Breast epithelium (tissue), 4 donors: ENCODE measurements at places on chromosomes 16 and 17. TPM values are rescaled to one million over a fixed set of nuclear protein-coding genes. Genes with fewer than 3 reads are reported as not detected.

DNA sequence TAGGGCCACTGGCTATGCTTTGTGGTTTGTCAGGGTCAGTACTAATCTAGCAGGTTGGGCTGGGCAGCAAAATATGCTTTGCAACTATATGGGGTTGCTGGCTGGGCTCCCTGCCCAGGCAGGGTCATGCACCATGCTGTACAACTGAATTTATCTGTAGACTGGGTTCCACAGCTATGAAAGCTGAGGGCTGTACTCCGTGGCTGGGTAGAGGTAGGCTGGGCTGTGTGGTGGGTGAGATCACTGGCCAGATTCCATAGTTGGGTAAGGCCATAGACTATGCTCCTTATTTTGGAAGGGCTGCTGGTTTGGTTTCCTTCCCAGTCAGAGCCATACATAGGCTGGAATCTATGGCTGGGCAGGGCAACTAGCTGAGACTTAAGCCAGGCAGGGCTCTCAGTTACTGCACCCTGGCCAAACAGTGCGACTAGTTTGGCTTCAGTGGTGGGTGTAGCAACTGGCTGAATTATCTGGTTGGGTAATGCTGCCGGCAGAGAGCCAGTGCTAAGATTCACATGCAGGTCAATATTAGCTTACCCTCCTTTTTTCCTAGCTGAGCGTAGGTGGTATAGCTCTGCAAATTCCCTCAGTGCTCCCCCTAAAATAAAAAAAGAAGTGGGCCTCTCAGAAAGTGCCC is 769.1 kb upstream of the CDH8 start:
- no peak for DNase-seq

DNA sequence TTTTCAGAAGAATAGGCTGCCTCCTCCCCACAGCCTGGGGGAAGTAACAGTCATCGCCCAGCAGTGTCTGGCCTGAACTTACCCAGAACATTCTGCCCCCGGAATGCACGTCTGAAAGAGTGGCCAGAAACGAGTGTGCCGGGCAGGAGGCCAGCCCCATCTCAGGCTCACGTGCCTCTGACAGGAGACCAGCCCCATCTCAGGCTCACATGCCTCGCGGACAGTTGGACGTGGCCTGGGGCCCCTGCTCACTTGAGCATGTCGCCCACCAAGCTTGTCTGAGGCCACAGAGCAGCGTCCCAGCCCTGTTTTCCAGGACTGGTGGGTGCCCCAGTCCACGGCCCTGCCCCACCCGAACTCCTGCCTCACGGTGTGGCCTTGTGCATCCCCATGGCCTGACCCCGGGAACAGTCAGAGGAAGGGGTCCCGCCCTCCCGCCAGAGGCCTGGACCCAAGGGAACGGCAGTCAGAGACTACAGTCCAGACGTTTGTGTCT is 16.3 kb upstream of the CDH15 start:
- DNase-seq, result peak; percentile 55

- no peak for DNase-seq
Observed at GRCh38 chr17:72654706-72655105, 437.8 kb downstream of the SLC39A11 start.

APOBR gene
- 0.66 TPM for total RNA-seq
